ENCODE measurements at places on chromosomes 12 and 14.

DNA sequence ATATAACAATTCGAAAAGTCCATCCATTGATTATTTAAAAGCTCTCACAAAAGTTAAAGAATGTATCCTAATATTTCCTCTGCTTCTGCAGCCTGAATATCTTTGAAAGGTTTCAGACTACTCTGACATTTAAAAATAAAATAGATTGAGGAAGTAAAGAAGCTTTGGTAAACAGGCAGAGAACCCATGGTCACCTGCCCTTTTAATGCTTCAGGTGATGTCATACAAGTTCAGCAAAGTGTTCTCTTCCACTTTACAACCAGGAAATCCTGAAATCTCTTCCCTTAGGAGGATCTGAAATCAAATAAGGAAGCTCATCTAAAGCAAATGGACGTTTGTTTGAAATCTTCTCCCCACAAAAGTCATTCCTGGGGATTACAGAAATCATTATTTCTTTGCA lies 322.4 kb downstream of the PDZRN4 start:
- DNase-seq, result no peak

- DNase-seq, result no peak
Observed at GRCh38 chr14:98175881-98176280, 1096.1 kb downstream of the BCL11B start.

DNA sequence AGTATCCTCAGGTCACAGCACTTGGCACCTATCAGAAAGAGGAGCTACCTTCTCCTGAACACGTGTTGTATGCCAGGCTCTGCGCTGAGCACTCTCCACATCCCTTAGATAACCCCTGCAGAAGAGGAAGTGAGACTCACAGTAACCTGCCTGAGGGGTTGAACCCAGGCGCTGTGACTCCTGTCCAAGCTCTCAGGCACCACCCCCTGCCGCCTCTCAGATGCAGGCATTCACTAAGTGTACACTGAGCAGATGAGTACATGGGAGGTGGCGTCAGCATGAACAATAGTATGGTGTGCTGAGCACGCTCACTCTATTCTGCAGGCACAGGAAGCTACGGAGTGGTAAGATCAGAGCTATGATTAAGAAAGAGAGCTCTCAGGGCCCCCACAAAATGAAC lies 21.0 kb upstream of the RIC8B start:
- DNase-seq, result no peak

- DNase-seq, result no peak
Observed at GRCh38 chr14:100914597-100915021, 11.1 kb upstream of the RTL1 start.

Data from MCF 10A (cell line).